Foreskin keratinocyte (primary cell): ENCODE measurements at places on chromosomes 5 and 9. TPM values are rescaled to one million over a fixed set of nuclear protein-coding genes. Genes with fewer than 3 reads are reported as not detected.

DNA sequence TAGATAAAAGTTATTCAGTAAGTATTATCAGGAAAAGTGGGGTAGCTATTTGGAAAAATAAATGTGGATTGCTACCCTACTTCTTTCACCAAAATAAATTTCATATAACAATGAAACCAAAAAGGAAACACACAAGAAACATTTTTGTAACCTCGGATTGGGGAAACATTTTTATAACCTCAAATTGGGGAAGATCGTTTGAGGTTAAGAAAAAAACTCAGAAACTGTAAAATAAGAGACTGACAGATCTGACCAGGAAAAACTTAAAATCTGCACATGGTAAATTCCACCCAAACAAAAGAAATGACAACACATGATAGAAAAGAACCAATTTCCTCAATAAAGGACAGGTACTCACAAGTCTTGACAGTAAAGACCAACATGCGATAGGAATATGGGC, 13.5 kb downstream of the EFCAB9 start:
- DNase-seq = no peak

DNA sequence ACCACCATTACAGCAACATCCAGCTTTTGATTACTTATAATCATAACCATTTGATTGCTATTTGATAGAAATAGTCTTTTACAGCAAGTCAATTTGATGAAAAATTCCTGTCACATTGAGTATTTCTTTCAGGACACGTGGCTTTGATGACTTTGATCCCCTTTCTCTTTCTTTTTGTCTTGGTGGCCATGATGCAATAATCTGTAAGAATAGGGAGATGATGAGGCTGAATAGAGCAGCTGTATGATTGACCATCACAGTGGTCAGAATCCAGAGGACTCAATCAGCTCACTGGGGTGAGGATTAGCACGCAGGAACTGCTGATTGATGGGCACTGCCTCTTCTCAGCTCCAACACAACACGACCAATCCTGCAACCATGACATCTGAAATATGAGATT, 262.7 kb downstream of the PARP8 start:
- no peak for DNase-seq

GRCh38 chr9:99998266-99998665, 91.8 kb downstream of the STX17 start:
- no peak for DNase-seq

GRCh38 chr9:26983340-26983739, 22.1 kb downstream of the LRRC19 start:
- DNase-seq = no peak

GRCh38 chr9:84189904-84190303, 150.7 kb downstream of the SLC28A3 start:
- no peak for DNase-seq

DNA sequence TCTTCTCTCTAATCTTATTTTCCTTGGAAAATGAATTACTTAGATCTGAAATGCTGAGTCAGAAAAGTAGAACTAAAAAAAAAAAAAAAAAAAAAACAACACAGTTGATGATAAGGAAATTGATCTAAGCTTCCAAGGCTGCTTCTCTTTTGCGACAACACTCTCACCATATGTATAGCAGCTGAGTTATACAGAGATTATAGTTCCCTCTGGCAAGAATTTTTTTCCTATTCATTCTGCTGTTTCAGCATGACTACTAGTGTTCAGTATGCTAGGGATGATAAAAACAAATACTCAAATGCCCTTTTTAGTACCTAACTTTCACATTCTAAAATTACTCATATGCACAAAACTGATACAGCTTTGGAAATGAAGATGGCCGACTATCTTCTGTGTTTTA, 267.3 kb downstream of the MLLT3 start:
- peak; percentile 85 for DNase-seq

- no peak for DNase-seq
Observed at GRCh38 chr5:163135849-163136248, 301.5 kb upstream of the CCNG1 start.

Gene NR5A1
- total RNA-seq = not detected in 2 replicates

Gene PCDHB6
- total RNA-seq = 0.07 TPM in 1 of 2 replicates, not detected in the other

DNA sequence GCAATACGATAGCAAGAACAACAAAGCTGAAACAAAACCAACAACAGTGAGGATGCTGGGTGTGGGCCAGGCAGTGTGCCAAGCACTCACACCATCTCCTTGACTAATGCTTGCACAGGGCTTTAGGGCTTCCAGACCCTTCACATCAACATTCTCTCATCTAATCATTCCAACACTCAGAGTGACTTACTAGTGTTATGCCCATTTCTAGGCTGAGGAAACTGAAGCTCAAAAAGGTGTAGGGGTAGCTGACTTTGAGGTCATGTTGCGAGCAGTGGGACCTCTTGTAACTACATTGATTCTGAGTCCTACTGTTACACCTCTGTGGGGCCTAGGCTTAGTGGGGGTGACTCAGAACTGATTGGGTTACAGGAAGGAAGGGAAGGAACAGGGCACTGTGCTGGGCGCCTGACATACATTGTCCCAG, 9.7 kb downstream of the ANGPTL2 start:
- DNase-seq = no peak

GRCh38 chr5:66246608-66247007, 102.5 kb downstream of the SREK1 start:
- peak; percentile 55 for DNase-seq

GRCh38 chr5:169753795-169754194, 116.7 kb downstream of the DOCK2 start:
- DNase-seq = peak; percentile 70

Gene GRIA1
- total RNA-seq = 0.42 and 0.48 TPM in 2 replicates

Gene CMBL
- 16.4 and 17.8 TPM in 2 replicates for total RNA-seq

Gene LCN1
- not detected in 2 replicates for total RNA-seq

Gene ATOX1
- total RNA-seq = 175 and 202 TPM in 2 replicates

GRCh38 chr5:126741361-126741760, 35.6 kb upstream of the LMNB1 start:
- no peak for DNase-seq

Gene OBP2B
- total RNA-seq = not detected in 2 replicates
